ENCODE measurements at places on chromosomes 6 and 20.

- no peak for DNase-seq
Measured at GRCh38 chr6:110485491-110485890, 9.1 kb upstream of the SLC22A16 start.

DNA sequence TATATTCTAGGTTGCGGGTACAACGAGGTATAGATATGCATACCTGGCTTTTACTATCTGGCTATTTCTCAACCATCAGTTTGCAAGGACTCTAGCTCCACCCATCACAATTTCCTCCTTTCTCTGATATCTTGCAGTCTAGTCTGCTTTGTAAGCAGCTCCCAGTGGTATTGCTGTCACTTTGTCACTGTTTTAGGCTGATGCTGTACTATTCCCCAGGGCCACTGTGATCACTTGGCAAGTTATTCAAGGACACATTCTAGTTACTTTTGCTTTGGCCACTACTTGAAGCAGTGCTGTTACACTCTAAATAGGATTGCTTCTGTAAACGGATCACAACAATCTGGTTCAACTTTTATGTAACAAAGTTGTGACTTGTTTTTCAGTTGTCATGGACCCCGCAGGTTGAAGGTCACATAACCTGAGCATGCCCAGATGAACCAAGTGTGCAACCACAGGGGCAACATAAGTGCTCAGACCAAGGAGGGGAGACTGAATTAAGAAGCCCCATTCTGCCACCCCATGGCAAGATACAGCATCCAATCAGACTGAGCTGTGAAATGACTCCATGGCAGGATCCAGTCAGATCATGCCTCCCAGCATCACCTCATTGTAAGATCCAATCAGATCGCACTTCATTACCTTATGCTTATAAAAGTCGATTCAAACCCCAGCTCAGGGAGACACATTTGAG, 588.4 kb upstream of the CITED2 start:
- DNase-seq: no peak

DNA sequence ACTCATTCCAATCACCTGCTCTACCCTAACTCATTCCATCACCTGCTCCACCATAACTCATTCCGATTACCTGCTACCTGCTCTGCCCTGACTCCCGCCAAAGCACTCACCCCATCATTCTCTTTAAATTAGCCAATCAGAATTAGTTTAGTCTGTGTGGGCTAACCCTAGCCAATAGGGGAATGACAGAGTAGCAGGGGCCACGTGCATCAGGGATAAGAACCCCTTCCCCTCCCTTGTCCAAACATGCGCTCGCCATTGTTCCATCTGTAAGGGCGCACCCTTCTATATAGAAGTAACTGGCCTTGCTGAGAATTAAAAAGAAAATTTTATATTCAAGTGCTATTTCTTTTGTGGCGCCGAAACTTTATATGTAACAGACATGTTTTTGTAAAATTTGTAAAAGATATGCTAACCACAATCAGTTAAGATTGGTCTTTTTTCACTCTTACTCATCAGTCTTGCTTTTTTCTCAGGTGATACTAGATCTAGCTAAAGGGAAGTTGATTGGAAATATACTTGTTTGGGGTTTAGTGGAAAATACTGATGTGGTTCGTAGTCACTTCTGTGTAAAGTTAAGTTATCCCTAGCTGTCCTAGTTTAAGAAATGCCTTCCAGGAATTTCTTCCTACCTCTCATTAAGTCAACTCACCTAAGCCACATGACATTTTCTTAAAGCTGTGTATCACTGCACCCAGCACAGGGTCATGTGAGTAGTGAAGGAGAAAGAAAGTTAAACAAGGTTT, 16.5 kb downstream of the RTN4IP1 start:
- DNase-seq: no peak

DNA sequence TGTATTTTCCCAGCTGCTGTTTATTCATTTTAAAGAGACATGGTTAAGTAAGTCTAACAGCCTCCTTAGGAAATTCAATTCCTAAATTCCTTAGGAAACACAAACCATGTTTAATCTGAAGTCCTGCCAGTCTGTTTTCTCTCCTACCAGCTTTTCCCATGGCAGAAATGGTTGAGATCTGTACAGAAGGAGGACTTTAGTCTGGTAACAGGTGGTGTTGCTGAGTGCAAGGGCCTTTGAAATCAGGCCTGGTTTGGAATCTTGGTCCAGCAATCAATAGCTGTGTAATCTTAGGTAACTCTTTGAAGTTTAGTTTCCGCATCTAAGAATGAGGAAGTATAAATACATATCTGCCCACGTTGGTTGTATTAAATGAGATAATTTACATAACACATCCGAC, 232.5 kb downstream of the LAMA2 start:
- no peak for DNase-seq

DNA sequence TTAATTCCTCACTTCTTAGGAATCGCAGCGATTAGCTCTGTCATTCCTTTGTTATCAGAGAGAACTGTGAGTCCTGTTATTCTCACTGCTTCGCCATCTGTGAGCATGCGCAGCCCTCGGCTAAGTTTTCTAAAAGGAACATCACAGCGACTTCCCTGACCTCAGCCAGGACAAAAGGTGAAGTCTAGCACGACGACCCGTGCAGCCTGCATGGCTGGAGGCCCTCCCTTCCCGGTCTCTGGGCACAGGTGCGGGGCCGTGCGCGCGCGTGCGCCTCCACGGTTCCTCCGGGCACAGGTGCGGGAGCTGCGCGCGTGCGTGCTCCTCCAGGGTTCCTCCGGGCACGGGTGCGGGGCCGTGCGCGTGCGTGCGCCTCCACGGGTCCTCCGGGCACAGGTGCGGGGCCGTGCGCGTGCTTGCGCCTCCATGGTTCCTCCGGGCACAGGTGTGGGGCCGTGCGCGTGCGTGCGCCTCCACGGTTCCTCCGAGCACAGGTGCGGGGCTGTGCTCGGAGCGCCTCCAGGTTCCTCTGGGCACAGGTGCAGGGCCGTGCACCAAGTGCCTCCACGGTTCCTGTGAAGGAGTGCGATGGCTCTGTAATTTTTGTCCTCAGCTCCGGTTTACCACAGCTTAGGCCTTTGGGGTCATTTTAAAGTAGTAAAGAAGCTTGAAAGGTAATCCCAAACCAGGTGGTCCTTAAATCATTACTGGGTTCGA, 212.3 kb downstream of the ERMARD start:
- no peak for DNase-seq

DNA sequence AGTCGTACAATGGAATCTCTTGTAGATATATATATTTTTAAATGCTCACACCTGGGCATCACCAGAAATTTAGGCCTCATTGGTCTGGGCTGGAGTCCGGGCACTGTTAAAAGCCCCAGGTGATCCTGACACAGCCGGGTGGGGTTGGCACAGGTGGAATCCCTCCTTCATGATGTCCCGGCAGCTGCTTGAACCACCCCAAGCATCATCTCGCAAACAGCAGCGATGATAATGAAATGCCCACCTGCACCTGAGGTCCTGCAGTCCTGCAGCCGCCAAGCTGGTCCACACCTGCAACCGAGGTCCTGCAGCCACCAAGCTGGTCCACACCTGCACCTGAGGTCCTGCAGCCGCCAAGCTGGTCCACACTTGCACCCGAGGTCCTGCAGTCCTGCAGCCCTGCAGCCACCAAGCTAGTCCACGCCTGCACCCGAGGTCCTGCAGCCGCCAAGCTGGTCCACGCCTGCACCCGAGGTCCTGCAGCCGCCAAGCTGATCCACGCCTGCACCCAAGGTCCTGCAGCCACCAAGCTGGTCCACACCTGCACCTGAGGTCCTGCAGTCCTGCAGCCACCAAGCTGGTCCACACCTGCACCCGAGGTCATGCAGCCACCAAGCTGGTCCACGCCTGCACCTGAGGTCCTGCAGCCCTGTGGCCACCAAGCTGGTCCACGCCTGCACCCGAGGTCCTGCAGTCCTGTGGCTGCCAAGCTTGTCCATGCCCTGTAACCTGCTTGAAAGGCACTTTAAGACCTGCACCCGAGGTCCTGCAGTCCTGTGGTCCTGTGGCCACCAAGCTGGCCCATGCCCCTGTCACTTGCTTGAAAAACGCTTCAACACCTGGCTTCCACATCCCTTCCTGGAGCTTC, 261.2 kb downstream of the DLL1 start:
- DNase-seq: no peak

DNA sequence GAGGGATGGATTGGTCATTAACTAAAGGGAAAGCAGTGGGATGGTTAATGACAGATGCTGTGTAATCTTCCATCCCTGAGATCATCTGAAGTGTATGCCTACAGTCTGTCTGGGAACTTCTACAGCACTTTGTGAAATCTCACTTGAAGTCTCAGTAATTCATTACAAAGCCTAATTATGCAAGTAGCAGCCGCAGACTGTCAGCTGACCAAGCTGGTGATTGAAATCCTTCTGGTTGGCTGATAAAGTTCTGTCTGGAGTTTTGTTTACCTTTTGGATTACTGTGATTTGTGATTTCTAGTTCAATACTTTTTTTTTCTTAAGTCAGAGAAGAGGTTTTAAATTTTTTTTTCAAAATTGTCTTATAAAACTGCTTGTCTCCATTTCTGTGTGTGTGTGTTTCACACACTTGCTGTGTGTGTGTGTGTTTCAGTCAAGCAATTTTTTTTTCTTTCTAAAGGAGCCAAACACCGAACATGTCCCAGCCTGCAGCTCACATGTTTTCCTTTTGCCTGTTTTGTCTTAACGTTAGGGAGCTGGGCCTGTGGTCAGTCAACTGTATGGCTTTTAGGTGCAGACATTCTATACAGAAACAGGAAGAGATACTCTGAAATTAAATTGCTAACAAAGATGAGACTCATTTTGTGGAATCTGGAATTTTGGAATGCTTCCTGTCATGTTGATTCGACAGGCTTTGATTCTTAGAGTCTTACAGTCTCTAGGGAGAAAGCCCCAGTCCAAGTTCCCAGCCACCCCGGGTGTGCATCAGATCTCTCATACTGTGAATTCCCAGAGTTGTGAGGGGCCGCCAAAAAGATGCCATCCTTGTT, 28.5 kb upstream of the ADGRF4 start:
- DNase-seq: peak; percentile 5

DNA sequence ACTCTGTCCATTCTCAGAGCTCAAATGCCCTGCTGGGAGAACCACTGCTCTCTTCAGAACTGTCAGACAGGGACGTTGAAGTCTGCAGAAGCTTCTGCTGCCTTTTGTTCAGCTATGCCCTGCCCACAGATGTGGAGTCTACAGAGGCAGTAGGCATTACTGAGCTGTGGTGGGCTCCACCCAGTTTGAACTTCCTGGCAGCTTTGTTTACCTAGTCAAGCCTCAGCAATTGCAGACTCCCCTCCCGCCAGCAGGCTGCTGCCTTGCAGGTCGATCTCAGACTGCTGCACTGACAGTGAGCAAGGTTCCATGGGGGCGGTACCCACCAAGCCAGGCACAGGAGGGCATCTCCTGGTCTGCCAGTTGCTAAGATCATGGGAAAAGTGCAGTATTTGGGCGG, 21.8 kb upstream of the UFL1 start:
- DNase-seq: no peak

GRCh38 chr6:144394210-144394609, 109.1 kb downstream of the UTRN start:
- DNase-seq: no peak

DNA sequence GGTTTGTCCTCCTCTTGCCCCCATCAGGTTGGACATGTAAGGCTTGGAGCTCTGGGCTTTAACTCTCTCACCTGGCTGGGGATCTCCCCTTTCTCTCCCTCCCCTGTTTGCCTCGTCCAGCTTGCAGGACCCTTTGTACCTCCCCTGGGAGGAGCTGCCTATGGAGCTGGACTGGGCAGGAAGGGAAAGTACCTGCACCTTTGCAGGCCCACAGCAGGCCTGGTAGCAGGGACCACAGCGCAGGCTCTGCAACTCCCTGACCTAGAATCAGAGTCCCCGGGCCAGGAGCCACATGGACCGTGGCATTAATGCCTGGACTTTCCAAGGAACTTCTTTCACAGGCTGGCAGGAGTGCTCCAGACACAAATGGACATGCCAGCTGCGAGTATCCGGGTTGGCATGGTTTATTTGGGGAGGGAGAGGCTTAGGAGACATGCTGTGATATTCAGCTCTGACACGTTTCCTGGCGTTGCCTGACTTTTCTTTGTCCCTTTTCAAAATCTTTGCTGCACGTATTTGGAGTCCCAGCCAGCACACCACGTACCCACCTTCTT, 268.5 kb upstream of the EXOC2 start:
- no peak for DNase-seq

GRCh38 chr6:63529498-63529897, 42.8 kb upstream of the LOC128125822 start:
- no peak for DNase-seq

DNA sequence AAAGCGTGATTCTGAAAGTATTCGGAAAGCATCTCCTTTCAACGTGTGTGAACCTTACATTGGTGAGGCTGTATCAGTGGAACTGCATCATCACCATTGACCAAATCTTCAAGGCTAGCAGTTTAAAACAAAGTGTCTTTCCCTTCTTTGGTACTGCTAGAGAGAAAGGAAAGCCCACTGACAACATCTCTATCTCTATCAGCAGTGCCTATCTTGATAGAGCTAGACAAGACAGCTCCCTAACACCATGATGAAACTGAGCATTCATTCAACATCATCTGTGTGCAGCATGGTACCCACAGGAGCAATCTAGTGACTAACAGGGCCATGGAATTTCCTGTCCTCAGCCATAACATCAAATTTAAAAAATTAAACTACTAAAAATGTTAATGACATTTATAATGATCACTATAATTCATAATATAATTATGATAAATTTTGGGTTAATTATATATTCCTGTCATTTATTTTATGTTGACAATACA, 31.5 kb upstream of the EDN1 start:
- DNase-seq: peak; percentile 33

- DNase-seq: no peak
Measured at GRCh38 chr6:21529431-21529830, 64.1 kb upstream of the SOX4 start.

DNA sequence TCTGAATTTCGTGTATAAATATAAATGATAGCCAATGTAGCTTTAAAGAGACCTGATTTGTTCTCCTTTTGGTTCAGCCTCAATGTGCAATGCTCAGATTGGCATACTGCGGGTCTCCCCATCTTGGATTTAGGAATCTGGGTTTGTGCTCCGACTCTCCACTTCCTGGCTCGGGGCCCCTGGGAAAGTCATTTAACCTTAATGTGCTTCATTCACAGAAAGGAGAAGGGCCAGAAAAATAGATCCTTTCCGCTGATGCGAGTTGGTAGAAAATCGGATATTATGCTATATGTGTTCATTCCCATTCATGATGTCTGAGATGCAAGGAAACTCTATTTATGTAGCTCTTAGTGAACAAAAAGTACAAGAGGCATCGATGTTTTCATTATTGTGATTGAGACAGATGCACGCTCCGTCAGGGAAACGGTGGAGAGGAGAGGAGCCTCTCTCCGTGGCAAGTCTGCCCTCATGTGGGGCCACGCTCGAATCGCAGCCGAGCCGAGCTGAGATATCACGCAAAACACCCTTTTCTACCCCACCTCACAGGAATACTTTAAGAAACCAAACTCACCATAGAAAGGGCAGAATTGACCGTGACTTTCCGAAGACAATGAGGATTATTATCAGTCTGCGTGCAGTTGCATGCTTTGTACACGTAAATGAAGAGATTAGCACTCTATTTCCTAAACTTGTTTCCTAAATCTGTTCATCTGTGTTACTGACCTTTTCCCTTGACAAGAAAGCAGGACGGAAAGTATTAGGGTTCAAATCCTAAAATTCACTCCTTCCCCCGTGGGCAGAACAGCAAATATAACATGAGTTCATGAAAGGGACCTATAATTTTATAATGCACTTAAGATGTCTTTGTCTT, 136.6 kb downstream of the COL9A1 start:
- peak; percentile 8 for DNase-seq

Measured in HCEC 1CT (cell line).